Right cardiac atrium (tissue), 5 donors: ENCODE measurements at places on chromosomes 16 and 17. TPM values are rescaled to one million over a fixed set of nuclear protein-coding genes. Genes with fewer than 3 reads are reported as not detected.

SHISA9 gene
- 1.2 TPM for total RNA-seq

- DNase-seq, result no peak
Observed at GRCh38 chr17:15958484-15958854, 13.5 kb downstream of the ADORA2B start.

GRCh38 chr16:27706866-27707685 is 157.1 kb downstream of the KATNIP start:
- DNase-seq, result no peak

DNA sequence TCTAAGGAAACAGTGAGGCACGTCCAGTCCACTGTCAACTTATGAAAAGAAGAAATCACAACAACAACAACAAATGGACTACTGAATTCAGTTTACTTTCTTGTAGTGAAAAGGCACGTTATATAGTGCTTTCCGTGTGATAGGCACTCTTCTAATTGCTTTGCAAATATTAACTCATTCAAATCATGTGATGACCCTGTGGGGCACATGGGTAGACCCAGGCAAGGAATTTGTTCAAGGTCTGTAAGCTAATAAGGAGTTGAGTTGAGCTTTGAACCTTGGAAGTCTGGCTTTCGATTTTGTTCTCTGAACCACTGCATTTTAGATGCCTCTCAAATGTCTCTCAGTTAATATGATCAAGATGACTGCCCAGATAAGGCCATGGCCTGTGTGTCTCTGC is 295.1 kb upstream of the RBFOX1 start:
- no peak for DNase-seq
